ENCODE measurements at places on chromosomes 2 and 18.

- DNase-seq, result no peak
Measured at GRCh38 chr2:57296795-57297517, 749.6 kb upstream of the VRK2 start.

GRCh38 chr2:106032676-106033075 is 161.4 kb downstream of the UXS1 start:
- DNase-seq, result no peak

GRCh38 chr2:219611306-219611705 is 13.6 kb downstream of the STK11IP start:
- no peak for DNase-seq

- DNase-seq, result no peak
Measured at GRCh38 chr2:238387332-238387731, 39.4 kb upstream of the ASB1 start.

GRCh38 chr18:22471546-22472131 is 53.9 kb upstream of the CTAGE1 start:
- DNase-seq, result no peak

DNA sequence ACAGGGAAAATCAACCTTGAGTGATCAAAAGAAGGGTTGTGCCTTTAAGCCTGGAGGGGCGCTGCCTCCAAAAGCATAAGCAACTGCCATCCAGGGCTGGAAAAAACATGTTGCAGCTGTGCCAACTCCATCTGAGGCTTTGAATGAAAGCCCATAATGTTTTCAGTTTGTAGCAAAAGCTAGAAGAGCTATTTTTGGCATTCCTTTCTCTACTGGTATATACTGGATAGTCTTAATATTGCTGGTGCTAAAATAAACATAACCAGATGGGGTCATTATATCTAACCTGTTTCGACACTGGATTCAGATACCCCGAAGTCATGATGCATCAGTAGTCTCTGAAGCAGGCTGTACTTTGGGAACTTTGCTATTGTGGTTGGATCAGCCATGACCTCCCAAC is 25.1 kb downstream of the ANXA4 start:
- no peak for DNase-seq

DNA sequence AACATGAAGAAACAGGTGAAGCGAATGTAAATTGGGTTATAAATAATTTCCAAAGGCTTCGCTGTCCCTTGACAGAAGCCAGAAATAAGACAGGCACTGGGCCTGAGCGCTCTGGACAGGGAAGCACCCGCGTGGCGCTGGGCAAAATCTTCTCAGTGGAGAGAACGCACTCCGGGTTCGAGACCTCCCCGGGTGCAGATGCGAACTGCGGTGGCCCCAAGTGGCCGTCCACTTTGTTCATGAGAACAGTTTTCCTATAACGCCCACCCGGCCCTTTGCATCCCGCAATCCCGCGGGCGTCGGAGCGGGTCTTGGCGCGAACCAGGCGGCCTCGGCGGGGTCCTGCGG is 651 bp upstream of the DPYSL5 start:
- peak; percentile 36 for DNase-seq

DNA sequence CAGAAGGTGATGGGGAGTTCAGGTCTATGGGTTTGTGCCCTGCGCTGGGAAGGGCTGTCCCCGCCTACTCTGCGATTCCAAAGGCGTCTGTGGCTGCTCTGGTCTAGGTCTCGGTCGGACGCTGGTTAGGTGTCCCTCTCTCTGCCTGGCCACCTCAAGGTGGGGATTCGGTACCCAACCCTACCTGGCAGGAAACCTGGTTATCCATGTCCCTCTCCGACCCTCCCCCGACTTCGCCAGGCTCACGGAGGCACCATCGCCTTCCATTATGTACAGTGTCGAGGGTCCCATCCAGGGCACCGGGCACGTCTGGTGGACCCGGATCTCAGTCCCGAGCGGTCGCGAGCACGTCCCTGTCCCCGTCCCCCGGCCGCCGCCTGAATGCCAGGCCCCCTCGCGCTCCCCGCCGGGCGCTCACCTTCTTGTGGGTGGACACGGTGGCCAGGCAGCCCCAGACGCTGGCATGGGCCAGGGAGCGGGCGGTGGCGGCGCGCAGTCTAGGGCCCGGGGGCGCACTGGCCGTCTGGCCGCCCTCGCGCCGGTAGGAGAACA is 628 bp downstream of the CREG2 start:
- no peak for DNase-seq

GRCh38 chr2:105112345-105112744 is 74.5 kb downstream of the MRPS9 start:
- DNase-seq, result peak; percentile 72

- no peak for DNase-seq
Measured at GRCh38 chr2:233416706-233417105, 62.4 kb downstream of the DGKD start.

- no peak for DNase-seq
Measured at GRCh38 chr18:48027401-48027963, 97.0 kb upstream of the SMAD2 start.

GRCh38 chr2:161946489-161947107 is 127.4 kb downstream of the DPP4 start:
- DNase-seq, result peak; percentile 21

- DNase-seq, result no peak
Measured at GRCh38 chr2:105929516-105929915, 184.8 kb downstream of the NCK2 start.

- no peak for DNase-seq
Measured at GRCh38 chr2:213861638-213862037, 549.2 kb upstream of the VWC2L start.

DNA sequence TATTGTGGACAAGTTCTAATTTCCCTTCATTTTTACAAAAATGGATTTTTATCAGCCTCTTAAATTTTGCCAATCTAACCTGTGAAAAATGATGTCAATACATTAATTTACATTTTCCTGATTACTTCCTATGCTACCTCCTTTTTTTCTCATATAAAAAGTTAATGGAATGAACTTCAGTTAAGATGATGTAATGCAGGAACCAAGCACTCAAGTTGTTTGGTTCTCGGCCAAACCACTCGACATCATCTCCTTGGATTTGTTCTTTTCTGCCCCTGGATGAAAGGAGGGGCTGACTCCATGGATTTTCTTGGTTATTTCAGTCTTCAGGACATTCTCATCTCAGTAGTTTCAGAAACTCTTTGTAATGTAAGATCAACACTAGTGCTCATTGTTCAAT is 253.1 kb upstream of the NXPH2 start:
- DNase-seq, result no peak

GRCh38 chr2:103896182-103896581 is 957.7 kb upstream of the POU3F3 start:
- DNase-seq, result no peak

- DNase-seq, result no peak
Measured at GRCh38 chr18:2310886-2311285, 260.4 kb downstream of the METTL4 start.

DNA sequence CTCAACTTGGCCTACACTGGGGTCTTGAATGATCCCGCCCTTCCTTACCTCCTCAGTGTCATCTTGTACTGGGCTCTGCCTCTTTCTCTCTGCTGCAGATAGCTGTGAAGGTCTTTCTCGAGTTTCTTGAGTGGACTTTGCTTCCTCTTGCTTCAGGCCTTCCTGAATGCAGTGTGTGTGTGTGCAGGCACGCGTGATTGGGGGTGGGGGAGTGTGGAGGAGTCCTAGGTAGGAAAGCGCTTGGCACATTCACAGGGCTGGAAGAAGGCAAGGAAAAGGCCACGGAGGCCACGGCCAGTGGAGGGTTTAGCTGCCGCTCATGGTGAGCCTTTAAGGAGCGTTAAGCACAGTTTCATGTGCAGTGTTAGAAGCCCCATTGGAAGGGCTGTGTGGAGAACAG is 5.5 kb downstream of the RALB start:
- DNase-seq, result no peak

DNA sequence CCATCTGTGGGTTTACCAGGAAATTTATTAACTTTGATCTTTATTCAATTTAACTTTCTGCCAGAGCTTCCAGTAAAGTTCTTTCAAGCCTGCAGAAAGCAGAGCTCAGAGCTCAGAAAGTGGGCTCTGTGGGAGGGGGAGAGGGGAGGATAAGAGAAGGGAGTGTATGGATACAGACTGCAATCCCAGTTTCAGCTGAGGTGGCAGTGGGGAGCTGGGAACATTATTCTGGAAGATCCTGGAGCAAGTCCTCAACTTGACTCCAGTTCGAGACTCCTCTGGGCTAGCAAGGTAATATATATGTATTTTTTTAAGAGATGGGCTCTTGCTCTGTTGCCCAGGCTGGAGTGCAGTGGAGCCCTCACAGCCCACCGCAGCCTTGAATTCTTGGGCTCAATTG is 108.9 kb upstream of the NABP1 start:
- DNase-seq, result no peak

- no peak for DNase-seq
Measured at GRCh38 chr18:36775396-36775795, 53.4 kb downstream of the TPGS2 start.

- DNase-seq, result no peak
Measured at GRCh38 chr2:180559771-180560170, 420.6 kb upstream of the UBE2E3 start.

DNA sequence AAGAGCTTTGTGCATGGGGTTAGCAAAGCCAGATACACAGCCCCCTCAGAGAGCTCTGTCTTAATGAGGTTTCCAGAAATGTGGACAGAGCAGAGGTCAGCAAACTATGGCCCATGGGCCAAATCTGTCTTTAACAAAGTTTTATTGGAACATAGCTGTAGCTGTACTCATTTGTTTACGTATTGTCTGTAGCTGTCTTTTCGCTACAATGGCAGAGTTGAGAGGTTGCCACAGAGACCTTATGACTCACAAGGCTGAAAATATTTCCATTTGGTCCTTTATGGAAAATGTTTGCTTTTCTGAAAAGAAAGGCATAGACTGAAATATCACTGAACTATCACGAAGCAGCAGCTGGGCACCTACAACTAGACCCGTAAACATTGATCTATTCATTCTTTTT is 841.8 kb downstream of the SLC4A3 start:
- DNase-seq, result no peak

- peak; percentile 13 for DNase-seq
Measured at GRCh38 chr2:108169982-108170625, 69.7 kb upstream of the SULT1C3 start.

DNA sequence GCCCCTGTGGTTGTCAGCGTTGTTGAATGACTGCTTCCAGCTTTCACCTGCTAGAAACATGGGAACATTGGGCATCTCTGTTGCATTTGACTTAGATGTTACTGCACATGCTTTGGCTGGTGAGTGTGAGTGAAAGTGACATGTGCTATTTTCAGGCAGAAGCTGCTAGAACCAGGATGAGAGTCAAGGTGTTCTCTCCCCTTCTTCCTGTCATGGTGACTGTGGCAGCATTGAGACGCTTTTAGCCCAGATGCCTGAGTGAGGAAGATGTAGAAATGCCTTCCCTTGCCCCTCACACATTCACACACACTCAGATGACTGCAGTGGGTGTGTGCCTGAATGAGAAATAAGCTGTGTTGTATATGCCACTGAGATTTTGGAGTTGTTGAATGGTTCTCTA is 220.2 kb downstream of the PTPRM start:
- no peak for DNase-seq

- DNase-seq, result no peak
Measured at GRCh38 chr18:54692463-54692862, 101.4 kb downstream of the DYNAP start.

DNA sequence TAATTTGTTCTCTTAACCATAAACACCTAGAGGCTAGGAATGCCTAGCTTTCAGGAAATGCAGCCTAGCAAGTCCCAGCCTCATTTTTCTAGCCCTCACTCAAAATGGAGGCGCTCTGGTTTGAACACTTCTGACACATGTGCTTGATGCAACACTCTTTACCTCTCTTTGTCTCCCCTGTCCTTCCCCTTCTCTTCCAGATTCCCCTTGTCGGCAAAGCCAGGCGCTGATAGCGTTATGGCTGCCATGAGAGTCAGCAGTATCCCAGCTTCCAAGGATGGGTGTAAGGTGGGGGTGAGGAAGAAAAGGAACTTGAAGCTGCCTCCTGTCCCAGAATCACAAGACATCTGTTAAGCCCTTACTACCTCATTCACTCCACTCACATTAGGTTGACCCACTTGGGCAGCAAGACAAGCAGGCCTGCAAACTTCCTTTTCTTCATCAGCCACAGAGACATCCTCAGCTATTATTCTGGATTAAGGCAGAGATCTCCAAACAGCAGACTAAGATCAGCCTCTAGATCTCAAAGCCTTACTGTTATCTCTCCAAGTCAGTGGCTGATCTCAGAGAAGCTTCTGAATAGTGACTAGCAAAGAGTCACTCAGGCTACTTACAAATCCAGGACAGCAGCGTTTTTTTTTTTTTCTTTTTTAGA is 1.9 kb upstream of the ST3GAL5 start:
- no peak for DNase-seq
